Upper lobe of right lung (tissue), 1 donor: ENCODE measurements at places on chromosomes 2 and 18. TPM values are rescaled to one million over a fixed set of nuclear protein-coding genes. Genes with fewer than 3 reads are reported as not detected.

KCNF1 gene
- total RNA-seq, result 0.17 TPM

EIF2AK3 gene
- total RNA-seq, result 23.4 TPM

MGAT4A gene
- total RNA-seq, result 85.8 TPM

HSBP1L1 gene
- total RNA-seq, result 48.7 TPM

DNA sequence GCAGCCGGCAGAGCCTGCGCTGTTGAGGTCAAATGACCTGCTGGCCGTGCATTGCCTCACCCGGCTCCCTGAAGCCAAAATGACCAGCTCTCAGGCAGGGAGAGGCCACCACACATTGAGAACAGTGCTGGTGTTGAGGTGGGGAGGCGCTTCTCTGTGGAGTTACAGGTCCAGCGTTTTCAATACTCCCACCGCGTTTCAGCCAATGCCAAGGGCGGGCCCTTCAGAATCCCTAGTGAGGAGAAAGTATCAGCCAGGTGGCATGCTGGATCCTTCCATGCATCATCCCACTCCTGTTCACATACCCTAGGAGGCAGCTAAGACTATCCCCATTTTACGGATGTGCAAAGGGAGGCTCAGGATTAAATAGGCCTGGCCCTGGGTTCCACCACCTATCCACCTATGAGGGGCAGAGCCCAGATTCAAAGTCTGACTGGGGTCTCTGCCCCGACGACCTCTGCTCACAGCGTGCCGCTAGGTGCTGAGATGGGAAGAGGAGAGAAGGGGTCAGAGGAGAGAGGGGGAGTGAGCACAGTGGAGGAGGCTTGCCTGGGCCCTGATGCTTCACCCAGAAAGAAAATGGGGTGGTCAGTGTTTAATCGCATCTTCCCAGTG lies 137.6 kb upstream of the ID2 start:
- no peak for DNase-seq

- no peak for DNase-seq
These were observed 516.8 kb downstream of the GALR1 start for GRCh38 chr18:77766421-77766820.
